NCI-H2081 treated with DMSO at 0.1 percent for 48 hours (cell line): ENCODE measurements at places on chromosomes 7 and 10.

DNA sequence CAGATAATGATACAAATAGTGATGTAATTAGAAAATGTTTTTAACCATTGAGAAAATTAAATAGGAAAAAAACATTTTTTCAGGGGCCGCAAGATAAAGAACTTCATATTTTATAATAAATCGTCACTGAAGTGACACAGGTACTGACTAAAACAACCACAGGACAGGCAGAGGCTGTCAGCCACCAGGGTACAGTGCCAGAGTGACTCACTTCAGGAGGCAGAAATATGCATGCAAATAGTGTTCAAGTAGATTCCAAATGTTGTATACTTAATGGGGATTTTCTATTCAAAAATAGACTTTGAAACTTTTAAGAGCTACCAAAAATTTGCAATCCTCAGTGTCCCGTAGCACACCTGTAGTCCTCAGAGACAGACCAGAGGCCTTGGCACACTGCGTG lies 68.6 kb downstream of the FRMPD2 start:
- DNase-seq: no peak

DNA sequence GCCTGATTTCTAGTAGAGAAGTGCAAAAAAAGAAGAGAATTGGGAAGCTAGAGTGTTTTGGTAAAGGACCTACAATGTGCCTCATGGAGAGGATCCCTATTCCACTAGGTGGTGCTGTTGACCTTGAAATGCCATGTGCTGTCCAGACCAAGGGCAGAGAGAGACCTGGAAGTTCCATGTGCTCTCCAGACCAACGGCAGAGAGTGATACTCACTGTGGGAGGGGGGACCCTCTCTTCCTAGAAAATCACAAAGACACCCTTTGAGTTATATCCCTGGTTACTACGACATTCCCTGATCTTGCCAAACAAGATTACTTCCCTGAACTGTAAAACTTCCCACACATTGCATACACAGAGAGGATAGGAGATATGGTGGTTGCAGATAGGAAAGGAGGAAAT lies 212.7 kb upstream of the ZNF804B start:
- DNase-seq: no peak

- DNase-seq: no peak
Measured at GRCh38 chr7:2279896-2280295, 34.3 kb downstream of the SNX8 start.

- no peak for DNase-seq
Measured at GRCh38 chr7:22890773-22891172, 68.1 kb upstream of the TOMM7 start.

DNA sequence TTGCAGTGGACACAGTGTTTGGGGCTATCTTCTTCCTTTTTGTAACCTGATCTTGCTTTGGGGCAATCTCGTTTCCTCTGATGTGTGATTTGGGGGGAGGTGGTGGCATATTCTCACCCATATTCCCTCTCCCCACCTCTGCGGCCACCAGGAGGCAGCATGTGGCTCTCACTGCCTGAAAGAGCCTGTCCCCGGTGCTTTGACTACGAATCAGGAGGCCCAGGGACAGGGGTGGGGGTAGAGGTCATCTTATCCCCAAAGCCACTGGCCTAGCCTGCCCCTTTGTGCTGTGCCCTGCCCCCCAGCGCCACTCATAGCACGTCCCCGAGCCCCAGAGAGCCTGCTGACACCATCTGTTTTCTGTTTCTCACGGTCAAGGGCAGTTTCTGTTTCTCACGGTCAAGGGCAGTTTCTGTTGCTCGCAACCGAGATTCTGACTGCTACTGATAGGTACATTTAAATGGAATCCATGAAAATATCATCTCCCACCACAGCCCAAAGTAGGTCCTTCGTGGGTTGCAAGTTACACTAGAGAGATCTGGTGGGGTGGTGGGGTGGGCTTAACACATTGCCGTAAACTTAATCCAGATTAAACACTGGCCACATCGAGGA lies 28.2 kb downstream of the PHYH start:
- DNase-seq: no peak

GRCh38 chr10:11538834-11539190 lies 72.6 kb downstream of the USP6NL start:
- DNase-seq: no peak

DNA sequence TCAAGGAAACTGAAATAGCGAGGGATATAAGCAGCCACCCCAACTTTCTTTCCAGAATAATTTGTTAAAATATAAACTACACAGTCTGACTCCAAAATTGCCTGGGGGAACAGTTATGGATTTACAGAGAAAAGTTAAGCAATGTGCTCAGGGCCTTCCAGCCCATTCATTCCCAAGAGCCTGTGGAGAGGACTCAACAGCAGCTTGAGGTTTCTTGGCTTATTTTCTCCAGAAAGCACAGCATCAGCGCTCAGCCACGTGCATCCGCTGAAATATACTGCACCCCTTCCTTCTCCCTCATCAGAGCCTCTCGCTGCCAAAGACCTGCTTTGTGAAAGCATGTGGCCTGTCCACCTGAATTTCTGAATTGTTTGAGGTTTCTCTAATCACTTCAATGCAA lies 375.2 kb upstream of the VWC2 start:
- DNase-seq: no peak

- no peak for DNase-seq
Measured at GRCh38 chr10:80201608-80202141, 3.7 kb downstream of the ANXA11 start.

- DNase-seq: no peak
Measured at GRCh38 chr7:904847-905246, 28.5 kb downstream of the GET4 start.

DNA sequence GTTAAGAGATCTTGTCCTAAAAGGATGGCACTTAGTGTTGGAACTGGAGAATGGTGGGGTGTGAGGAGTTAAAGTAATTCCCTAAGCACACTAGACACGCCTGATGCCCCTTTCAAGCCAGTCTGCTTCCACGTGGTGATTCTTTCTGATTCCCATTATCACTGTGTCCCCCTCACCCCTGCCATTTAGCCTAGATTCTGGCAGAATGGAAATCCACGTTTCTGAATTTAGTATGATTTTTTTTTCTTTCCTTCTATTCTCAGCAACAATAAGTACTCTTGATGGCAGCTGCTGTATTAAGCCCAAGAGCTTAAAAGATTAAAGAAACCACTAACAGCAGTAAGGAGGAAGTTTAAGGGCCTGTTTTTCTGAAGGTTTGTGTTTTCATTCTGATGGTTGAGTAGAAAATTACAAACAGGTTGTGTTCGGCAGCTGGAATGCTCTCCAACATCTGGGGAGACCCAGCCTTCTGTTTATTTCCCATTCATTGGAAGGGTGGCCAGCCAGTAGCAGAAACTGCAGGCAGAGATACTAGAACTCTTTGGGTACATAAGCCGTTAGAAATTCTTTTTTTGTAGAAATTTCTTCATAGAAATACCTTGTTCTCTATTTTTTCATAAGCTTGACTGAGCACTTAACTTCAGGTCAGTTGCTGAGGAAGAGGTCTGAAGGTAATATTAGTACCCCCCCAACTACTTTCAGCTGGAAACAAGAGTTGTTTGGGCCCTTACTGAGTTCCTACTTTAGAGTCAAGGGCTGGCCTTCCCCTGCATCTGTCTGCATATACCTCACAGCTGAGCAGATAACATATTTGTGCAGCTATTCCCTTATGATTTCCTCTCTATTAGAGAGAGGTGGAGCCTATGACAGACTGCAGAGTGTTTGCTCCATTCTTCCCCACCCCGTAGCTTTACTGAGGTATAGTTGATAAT lies 355.1 kb downstream of the AUTS2 start:
- no peak for DNase-seq

- DNase-seq: no peak
Measured at GRCh38 chr10:101529207-101529606, 58.9 kb downstream of the POLL start.

DNA sequence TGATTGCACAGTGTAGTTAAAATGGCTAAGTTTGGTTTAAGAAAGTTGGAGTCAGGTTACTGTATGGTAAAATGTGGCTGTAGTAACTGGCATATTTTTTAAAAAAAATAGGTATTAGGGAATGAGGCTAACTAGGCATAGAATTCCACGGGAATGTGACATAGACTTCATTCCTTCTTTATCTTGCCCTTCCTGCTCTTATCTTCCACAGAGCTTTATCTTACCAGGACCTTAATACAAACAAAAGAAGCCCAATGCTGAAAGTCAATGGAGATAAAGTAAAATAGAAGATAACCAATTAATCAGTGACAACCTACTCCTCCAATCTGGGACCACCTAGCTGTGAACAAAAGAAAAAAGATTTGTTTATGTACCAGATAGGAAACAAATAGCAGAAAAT lies 58.1 kb downstream of the TET1 start:
- no peak for DNase-seq

- no peak for DNase-seq
Measured at GRCh38 chr7:105339404-105340323, 49.1 kb downstream of the SRPK2 start.

DNA sequence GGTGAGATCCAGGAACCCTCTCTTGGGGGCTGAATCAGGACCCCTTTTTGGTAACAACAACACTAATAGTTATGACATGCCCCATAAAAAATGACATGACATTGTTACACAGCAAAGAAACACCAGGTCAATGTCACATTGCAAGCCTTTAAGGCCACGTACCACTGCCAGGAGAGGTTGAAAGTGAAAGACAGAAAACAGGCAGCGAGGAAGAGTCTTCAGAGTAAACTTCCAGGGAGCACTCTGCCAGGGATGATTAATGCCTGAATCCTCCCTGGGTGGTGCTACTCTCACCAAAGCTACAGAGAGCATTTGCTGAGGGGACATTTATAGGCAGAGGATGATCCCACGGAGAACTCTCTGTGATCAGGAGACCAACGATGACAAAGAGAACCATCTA lies 551.6 kb downstream of the CALN1 start:
- DNase-seq: no peak

- no peak for DNase-seq
Measured at GRCh38 chr10:77075926-77076325, 561.7 kb downstream of the KCNMA1 start.

DNA sequence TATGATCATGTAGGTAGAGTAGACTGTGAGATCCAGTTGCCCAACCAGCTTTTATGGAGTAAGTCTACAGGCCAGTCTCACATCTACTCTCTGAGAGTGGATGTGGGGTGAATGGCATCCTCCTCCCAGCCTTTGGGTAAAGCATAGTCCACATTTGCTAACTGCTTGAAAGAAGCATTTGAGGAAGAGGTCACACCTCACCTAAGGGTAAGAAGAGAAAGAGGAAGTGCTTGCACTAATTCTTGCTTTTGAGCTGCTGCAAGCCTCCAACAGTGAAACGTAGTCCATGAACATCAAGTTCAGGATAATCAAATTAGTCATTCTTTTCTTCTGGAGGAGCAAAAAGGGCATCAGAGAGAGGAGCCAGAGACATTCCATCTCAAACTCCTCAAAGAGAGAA lies 93.9 kb upstream of the AGR3 start:
- DNase-seq: no peak

DNA sequence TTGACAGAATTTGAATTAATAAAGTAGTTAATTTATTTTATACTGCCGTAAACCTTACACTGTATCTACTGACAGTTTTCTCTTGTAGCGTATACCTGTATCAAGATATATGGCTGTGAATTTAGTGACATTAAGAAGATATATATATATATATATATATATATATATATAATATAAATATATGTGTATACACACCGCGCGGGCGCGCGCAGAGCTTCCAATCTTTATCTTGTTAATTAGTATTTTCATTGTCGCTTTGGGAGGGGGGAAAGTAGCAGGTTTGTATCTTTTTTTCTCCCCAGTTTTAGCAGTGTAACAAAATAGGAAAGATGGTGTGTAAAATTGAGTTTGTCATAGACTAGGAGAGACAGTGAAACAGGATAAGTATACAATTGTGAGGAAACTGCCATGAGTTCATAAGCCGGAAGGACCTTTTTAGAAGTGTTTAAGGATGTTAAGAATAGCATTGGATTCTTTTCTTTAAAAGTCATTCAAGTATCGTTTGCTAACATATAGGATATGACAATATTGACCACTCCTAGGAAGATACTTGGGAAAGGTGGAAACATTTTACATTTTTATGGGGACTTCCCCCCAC lies 2.0 kb downstream of the PLEKHA1 start:
- DNase-seq: no peak

DNA sequence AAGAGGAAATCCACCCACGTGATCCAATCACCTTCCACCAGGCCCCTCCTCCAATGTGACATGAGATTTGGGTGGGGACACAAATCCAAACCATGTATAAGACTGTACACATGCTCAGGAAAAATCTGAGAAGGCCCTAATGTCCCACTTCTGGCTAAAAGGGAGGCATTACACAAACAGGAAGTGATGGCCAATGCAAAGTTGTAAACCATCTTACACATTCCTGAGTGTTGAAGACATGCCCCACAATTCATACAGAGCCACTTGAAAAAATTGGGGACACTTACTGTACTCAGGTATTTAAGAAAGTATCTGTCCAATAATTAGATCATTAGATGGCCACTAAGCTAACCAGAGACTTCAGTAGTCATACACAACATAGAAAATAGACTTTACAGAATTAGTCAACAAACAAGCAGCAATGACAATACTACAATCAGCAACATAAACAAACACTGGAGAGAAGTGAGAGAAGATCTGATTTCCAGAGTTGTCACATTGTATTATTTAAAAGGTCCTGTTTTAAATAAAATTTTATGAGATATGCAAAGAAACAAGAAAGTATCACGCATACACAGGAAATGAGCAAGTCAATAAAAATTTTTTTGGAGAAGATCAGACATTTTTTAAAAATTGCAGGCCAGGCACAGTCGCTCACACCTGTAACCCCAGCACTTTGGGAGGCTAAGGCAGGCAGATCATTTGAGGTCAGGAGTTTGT lies 143.3 kb downstream of the DGKI start:
- DNase-seq: no peak

DNA sequence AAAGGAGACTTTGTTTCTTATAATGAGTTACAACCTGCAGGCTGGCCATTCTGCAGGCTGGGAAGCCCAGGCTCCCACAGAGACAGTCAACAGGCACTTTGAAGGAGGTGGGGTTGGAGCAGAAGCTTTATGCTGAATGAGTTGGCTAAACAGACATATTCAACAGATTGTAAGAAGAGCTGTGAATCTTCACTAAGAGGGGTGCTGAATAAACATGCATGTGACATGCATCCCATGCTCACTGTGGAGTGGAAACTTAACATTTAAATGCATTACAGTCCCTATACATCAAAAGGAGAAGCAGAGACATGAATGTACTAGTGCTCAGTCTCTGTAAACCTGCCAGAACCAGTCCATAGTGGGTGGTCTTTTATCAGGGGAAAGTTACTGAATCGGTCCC lies 1.4 kb upstream of the CFAP69 start:
- DNase-seq: no peak

- no peak for DNase-seq
Measured at GRCh38 chr7:18574676-18575075, 79.1 kb downstream of the HDAC9 start.

- DNase-seq: no peak
Measured at GRCh38 chr10:60757420-60757895, 20.8 kb upstream of the CDK1 start.

- no peak for DNase-seq
Measured at GRCh38 chr10:86390337-86391120, 23.9 kb upstream of the GRID1 start.

- DNase-seq: no peak
Measured at GRCh38 chr7:45157653-45158401, at the start of gene RAMP3. TSS of gene RAMP3 (plus strand) at chr7:45157791. CDS start at chr7:45157829, 38 bp downstream.
